Activated naive CD8-positive, alpha-beta T cell treated with anti-CD3 and anti-CD28 coated beads, Interleukin-2, amount 10 ng/mL, durations not matched to agents 7 days and 5 days (primary cell): ENCODE measurements at places on chromosomes 1 and 21. TPM values are rescaled to one million over a fixed set of nuclear protein-coding genes. Genes with fewer than 3 reads are reported as not detected.

- no peak overlapping the region for H3K27ac ChIP-seq
- H3K36me3 ChIP-seq, result peaks cover 2% of the 10 kb centered on the region
- no peak for DNase-seq
- peaks cover 3% of the 10 kb centered on the region for H3K27me3 ChIP-seq
Measured at GRCh38 chr1:4027008-4027407, 126.9 kb upstream of the C1orf174 start.

DNA sequence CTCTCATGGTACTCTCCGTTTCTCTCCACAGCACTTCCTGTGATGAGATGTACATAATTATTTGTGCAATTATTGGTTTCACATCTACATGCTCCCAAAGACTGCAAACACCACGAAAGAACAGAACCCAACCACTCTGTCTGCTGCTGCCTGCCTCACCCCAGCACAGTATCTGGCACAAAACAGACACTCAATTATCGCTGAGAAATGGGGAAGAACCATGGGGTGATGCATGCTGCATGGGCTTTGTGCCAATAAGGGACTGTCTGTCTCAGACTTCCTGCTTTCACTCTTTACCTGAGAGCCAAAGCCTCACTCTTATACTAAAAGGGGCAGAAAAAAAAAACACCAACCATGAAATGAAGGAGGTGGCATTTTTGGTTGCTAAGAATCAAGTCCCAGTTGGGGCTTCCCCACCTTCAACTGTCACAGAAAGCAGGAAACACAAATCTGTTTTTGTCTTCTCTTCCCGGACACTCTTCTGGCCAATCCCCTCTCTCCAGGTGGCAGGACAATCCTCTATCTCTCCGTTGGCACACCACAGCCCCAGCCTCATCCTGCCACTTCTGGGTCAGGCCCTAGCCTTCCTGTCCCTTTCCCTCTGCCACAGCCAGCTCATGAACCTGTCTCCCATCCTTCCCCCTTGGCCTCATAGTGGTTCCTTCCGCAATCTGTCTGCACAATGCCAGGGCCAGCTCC is 82.0 kb downstream of the TGFBR3 start:
- H3K27me3 ChIP-seq, result peaks cover 35% of the 10 kb centered on the region
- peaks cover 6% of the 10 kb centered on the region for H3K36me3 ChIP-seq
- DNase-seq, result peak; percentile 67
- peak overlapping the region; percentile 86 for H3K27ac ChIP-seq
- H3K4me1 ChIP-seq, result peaks cover 35% of the 10 kb centered on the region

GRCh38 chr21:41678924-41679318 is 87.9 kb downstream of the RIPK4 start:
- H3K27ac ChIP-seq, result no peak overlapping the region
- no peak for DNase-seq
- no peak overlapping the region for H3K4me3 ChIP-seq
- peaks cover 23% of the 10 kb centered on the region for H3K27me3 ChIP-seq

- no peak for DNase-seq
- peaks cover 13% of the 10 kb centered on the region for H3K4me1 ChIP-seq
- peaks cover 4% of the 10 kb centered on the region for H3K36me3 ChIP-seq
- H3K27ac ChIP-seq, result no peak overlapping the region
- no peaks in the 10 kb centered on the region for H3K27me3 ChIP-seq
- no peak overlapping the region for H3K4me3 ChIP-seq
Measured at GRCh38 chr1:184859381-184860105, 104.9 kb upstream of the EDEM3 start.

- no peak overlapping the region for H3K4me3 ChIP-seq
- peaks cover 28% of the 10 kb centered on the region for H3K27me3 ChIP-seq
- H3K27ac ChIP-seq, result no peak overlapping the region
- H3K4me1 ChIP-seq, result no peaks in the 10 kb centered on the region
- H3K36me3 ChIP-seq, result no peaks in the 10 kb centered on the region
Measured at GRCh38 chr1:37660664-37661063, 26.0 kb upstream of the RSPO1 start.

DNA sequence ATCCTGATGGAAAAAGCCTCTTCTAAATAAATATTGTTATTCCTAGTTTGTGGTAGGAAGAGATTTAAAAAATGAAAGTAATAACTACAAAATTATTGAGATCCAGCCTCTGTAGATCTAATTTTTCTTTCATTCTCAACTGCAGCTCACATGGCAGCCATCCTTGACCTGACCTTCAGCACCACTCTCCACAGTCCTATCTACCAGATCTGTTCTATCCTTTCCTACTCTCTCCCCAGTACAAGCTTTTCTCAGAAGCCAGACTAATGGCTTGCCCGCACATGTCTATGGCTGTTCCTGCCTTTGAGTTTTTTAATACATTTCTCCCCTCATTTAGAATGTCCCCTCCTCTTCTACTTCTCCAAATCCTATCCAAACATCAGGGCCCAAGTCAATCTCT is 51.5 kb downstream of the MACO1 start:
- H3K4me3 ChIP-seq, result no peak overlapping the region
- no peak overlapping the region for H3K27ac ChIP-seq
- H3K36me3 ChIP-seq, result peaks cover 18% of the 10 kb centered on the region
- H3K4me1 ChIP-seq, result peaks cover 8% of the 10 kb centered on the region
- no peaks in the 10 kb centered on the region for H3K27me3 ChIP-seq

DNA sequence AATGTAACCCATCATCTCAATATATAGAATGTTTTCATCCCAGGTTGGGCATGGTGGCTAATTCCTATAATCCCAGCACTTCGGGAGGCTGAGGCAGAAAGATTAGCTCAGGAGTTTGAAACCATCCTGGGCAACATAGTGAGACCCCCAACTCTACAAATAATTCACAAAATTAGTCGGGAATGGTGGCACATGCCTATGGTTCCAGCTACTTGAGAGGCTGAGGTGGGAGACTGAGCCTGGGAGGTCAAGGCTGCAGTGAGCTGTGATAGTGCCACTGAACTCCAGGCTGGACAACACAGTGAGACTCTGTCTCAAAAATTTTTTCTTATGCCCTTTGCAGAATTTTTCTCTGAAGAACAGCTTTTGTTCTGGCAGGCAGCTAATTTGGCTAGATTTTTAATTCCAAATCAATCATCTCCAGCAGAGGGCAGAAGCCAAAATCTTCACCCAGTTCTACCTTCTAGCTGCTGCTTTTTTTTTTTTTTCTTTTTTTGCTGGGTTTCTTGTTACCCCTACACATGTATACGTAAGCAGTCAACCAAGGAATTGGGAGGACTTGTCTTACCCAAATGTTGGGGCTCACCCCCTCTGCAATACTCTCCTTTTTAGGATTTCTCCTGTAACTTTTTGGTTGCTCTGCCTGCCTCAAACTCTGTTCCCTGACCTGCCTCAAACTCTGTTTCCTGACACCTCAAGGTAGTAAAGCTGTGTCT is 2.7 kb upstream of the RAD54L start:
- peaks cover 21% of the 10 kb centered on the region for H3K4me1 ChIP-seq
- H3K27me3 ChIP-seq, result no peaks in the 10 kb centered on the region
- H3K27ac ChIP-seq, result no peak overlapping the region
- H3K36me3 ChIP-seq, result peaks cover 11% of the 10 kb centered on the region
- no peak for DNase-seq

C1QTNF12 gene
- total RNA-seq, result 4.4 TPM

CELA2B gene
- not detected for total RNA-seq

ALDH4A1 gene
- 3.3 TPM for total RNA-seq
